ENCODE measurements at places on chromosomes 6 and 20. TPM values are rescaled to one million over a fixed set of nuclear protein-coding genes. Genes with fewer than 3 reads are reported as not detected.

EFCAB8 gene
- 0.11 TPM for total RNA-seq

COL19A1 gene
- total RNA-seq = 0.22 TPM

DNA sequence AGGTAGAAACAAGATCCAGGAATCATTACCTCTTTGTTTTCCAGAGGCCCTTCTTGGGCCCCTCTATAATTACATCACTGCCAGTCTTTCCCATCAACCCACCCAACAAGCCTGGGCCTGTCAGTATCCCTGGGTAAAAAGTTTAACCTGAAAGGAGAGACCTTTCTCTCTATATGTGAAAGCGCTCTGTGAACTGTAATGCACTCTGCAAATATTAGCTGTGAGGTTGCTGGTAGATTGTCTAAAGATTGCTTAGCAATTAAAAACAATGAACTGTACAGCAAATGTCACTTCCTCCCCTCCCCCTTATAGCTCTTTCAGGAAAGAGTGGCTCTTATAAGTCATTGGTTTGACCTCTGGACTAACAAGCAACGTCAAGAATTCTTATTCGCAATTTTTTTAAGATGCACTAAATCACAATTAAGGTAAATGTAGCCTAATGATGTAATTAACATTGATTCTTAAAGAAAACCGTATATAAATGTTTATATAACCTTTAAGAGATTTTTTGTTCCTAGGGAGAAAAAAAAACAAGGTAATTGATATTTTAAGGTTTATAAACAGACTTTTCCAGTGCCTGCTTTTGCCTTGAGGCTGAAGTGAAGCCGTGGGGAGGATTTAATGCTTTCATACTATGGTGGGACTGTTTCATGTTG, 18.4 kb downstream of the ECT2L start:
- no peak for DNase-seq
- H3K4me1 ChIP-seq = peaks cover 5% of the 10 kb centered on the region
- no peaks in the 10 kb centered on the region for H3K36me3 ChIP-seq
- no peak overlapping the region for H3K4me3 ChIP-seq

DNA sequence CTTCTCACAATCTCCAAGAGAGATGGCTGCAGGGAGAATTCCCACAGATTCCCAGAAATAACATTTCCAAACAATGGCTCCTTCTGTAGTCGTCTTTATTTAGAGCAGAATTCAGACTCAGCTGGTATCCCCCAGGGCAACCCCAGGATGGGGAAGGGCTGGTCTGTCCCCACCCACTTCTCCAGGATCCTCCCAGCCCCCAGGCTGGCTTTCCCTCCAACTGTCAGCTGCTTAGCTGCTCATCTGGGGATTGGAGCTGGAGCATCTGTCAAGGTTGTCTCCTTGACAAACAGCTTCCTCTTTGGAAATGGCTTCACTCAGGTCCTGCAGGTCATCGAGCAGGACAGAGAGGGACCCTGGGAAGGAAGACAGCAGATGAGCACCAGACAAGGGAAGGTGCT, 3.5 kb upstream of the PSORS1C2 start:
- no peaks in the 10 kb centered on the region for H3K27me3 ChIP-seq
- no peak for DNase-seq
- no peaks in the 10 kb centered on the region for H3K36me3 ChIP-seq
- H3K27ac ChIP-seq = no peak overlapping the region

GRCh38 chr6:145349950-145350510, 385.3 kb downstream of the EPM2A start:
- no peaks in the 10 kb centered on the region for H3K4me1 ChIP-seq
- no peak for DNase-seq
- no peaks in the 10 kb centered on the region for H3K27me3 ChIP-seq
- H3K4me3 ChIP-seq = no peak overlapping the region

DNA sequence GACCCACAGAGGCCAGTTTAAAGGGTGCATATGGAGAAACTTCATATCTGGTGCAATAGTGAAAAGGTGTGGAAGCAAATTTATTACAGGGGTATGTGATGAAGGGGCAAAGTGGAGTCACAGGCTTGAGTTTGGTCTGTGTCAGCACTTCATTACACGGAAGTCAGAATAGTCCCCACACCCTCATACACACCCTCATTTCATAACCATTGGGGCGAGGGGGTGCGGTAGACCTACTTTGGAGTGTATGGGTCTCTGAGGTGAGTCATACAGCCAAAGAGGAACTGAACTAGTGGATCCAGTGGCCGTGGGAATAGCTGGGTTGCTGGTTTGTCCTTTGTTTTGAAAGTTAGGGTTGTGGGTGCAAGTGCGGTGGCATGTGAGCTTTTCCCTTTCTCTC, 3.3 kb downstream of the TM9SF4 start:
- peak overlapping the region; percentile 91 for H3K27ac ChIP-seq
- H3K4me1 ChIP-seq = no peaks in the 10 kb centered on the region
- no peaks in the 10 kb centered on the region for H3K27me3 ChIP-seq
- H3K36me3 ChIP-seq = no peaks in the 10 kb centered on the region
- peak; percentile 77 for DNase-seq
- H3K4me3 ChIP-seq = no peak overlapping the region

GRCh38 chr6:160071805-160072690, 49.6 kb upstream of the SLC22A1 start:
- no peak overlapping the region for H3K4me3 ChIP-seq
- no peaks in the 10 kb centered on the region for H3K4me1 ChIP-seq
- no peaks in the 10 kb centered on the region for H3K27me3 ChIP-seq
- H3K36me3 ChIP-seq = peaks cover 28% of the 10 kb centered on the region

DNA sequence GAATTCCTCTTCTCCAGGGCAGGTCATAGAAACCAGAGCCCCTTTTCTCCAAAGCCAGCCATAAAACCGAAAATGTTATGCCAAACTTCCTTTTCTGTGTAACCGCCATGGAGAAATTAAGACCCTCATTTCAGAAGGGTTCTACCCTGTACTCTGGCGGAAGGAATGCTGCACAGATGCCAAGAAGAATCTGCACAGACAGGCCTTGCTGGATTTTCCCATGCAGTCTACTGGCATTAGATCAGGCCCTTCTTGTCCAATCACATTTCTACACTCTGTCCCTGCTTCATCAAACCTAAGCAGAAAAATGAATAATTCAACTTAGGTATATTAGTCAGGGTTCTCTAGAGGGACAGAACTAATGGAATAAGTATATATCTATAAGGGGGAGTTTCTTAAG, 43.2 kb upstream of the MC3R start:
- no peaks in the 10 kb centered on the region for H3K4me1 ChIP-seq
- no peaks in the 10 kb centered on the region for H3K27me3 ChIP-seq
- H3K27ac ChIP-seq = no peak overlapping the region
- no peak overlapping the region for H3K4me3 ChIP-seq

DNA sequence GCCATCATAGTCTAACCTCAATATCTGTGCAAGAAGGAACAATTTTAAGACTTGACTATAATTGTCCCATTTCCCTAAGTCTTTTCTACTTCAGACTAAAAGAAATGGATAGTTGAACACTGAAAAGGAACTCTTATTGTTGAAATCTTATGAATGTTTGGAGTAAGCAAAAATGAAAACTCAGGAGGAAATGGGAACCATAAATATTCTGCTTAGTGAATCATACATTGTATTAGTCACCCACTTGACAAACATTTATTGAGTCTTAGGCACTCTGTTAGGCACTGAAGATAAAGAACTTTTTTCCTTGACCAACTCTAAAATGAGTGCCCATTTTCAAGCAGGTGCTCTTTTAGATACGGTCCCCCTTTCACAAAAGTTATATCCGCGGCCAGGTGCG, 8.7 kb downstream of the CCDC170 start:
- H3K4me3 ChIP-seq = no peak overlapping the region
- no peak for DNase-seq
- H3K27me3 ChIP-seq = no peaks in the 10 kb centered on the region
- no peaks in the 10 kb centered on the region for H3K4me1 ChIP-seq
- H3K27ac ChIP-seq = no peak overlapping the region

DNA sequence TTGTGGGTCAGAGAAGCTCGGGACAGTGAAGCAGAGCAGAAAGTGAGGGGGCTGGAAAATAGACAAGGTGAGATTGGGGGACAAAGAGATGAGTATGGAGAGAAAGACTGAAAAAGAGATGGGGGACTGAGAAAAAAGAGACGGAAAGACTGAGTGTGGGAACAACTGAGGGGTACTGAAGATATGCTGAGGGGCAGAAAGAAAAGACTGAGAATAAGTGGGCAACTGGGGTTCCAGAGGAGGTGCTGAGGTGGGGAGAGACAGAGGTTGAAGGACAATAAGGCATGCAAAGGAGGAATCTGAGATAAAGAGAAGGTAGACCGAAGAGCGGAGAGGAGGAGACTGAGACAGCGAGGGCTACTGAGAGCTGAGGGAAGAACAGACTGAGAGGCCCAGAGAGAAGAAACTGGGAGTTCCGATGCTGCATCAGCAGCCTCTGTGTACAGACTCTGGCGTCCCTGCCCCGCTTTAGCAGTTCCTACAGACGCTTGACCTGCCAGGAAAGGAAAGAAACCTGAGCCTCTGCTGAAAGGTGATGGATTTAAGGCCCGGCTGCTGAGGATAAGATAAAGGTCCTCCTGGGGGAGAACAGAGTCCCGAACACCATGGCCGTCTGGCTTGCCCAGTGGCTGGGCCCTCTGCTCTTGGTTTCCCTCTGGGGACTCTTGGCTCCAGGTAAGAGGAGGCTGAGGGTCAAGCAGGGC, at the start of gene PRSS16:
PRSS16 (plus strand) TSS at position 569 of the 704 bp plus-strand sequence; CDS start at position 606, 37 bp downstream.
- no peaks in the 10 kb centered on the region for H3K36me3 ChIP-seq
- H3K4me1 ChIP-seq = no peaks in the 10 kb centered on the region
- no peak for DNase-seq

DNA sequence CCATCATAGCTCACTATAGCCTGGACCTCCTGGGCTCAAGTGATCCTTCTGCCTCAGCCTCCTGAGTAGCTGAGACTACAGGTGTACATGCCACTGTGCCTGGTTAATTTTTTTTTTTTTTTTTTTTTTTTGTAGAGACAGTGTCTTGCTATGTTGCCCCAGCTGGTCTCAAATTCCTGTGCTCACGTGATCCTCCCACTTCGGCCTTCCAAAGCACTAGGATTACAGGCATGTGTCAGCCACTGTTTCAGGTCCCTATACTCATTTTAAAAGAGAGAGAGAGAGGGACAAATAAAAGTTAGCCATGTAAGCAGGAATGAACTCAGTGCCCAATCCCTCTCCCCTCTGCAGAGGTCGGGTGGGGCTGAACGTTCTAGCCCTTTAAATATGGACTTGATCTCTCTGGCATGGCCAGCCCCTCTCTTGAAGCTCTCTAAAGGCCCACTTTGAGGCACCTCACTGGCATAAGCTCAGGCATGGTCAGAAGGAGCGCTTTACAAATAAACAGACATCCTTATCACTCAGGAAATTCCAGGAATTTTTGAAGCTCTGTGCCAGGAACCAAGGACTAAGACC, 9.0 kb upstream of the SERPINB1 start:
- no peaks in the 10 kb centered on the region for H3K36me3 ChIP-seq
- no peaks in the 10 kb centered on the region for H3K4me1 ChIP-seq
- no peak overlapping the region for H3K27ac ChIP-seq

GRCh38 chr6:154241581-154241980, 115.0 kb downstream of the IPCEF1 start:
- no peaks in the 10 kb centered on the region for H3K4me1 ChIP-seq
- H3K4me3 ChIP-seq = no peak overlapping the region
- no peak overlapping the region for H3K27ac ChIP-seq
- H3K36me3 ChIP-seq = no peaks in the 10 kb centered on the region

GRCh38 chr20:33175123-33175522, 7.2 kb downstream of the BPIFA2 start:
- H3K27me3 ChIP-seq = no peaks in the 10 kb centered on the region
- H3K4me3 ChIP-seq = no peak overlapping the region
- no peak for DNase-seq

- H3K4me1 ChIP-seq = no peaks in the 10 kb centered on the region
- H3K27ac ChIP-seq = no peak overlapping the region
- no peak for DNase-seq
- no peaks in the 10 kb centered on the region for H3K27me3 ChIP-seq
- no peak overlapping the region for H3K4me3 ChIP-seq
- no peaks in the 10 kb centered on the region for H3K36me3 ChIP-seq
Observed at GRCh38 chr20:37758332-37758731, 64.5 kb downstream of the CTNNBL1 start.

GRCh38 chr6:127907960-127908640, 7.2 kb upstream of the THEMIS start:
- H3K4me1 ChIP-seq = no peaks in the 10 kb centered on the region
- no peaks in the 10 kb centered on the region for H3K27me3 ChIP-seq
- no peak overlapping the region for H3K4me3 ChIP-seq
- H3K27ac ChIP-seq = no peak overlapping the region

GRCh38 chr6:108222064-108222463, 38.8 kb downstream of the SNX3 start:
- H3K36me3 ChIP-seq = no peaks in the 10 kb centered on the region
- H3K4me1 ChIP-seq = no peaks in the 10 kb centered on the region
- H3K4me3 ChIP-seq = no peak overlapping the region
- H3K27me3 ChIP-seq = no peaks in the 10 kb centered on the region

DNA sequence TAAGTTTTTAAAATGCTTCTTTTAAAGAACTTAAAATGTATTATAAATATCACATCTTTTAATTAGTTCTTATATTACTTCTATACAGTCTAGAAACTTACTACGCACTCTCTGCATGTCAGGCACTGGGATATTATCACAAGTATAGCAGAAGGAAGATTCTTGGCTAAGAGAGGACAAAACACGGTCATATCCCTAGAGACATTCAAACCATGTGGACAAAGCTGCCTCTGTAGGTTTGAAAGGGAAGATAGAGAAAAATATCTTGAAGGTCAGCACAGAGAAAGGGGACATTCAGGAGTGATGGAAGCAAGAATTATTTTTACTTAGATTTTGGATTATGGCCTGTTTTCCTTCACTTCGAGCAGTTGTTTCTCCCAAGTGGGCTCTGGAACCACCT, 64.1 kb downstream of the LRRC1 start:
- DNase-seq = no peak
- H3K4me3 ChIP-seq = no peak overlapping the region
- no peaks in the 10 kb centered on the region for H3K36me3 ChIP-seq
- H3K4me1 ChIP-seq = no peaks in the 10 kb centered on the region
- H3K27ac ChIP-seq = no peak overlapping the region
- no peaks in the 10 kb centered on the region for H3K27me3 ChIP-seq

DEFB132 gene
- not detected for total RNA-seq

LIME1 gene
- 20.0 TPM for total RNA-seq

DNA sequence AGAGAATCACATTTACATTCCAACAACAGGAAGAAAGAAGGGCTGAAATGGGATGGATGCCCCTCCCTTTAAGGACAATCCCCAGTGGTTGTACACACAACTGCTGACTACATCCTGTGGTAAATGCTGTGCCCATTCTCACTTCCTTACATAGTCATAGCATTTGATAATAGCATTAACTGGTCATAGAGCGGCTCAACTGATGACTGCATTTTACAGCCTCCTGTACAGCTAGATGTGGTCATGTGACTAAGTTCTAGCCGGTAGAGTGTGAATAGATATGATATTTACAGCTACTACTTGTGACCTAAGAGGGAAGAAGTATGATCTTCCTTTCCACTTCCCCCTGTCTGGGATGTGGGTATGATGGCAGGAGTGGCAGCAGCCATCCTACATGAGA, 24.7 kb downstream of the KCNK17 start:
- H3K27ac ChIP-seq = no peak overlapping the region
- no peaks in the 10 kb centered on the region for H3K4me1 ChIP-seq
- DNase-seq = no peak
- H3K27me3 ChIP-seq = no peaks in the 10 kb centered on the region
- no peaks in the 10 kb centered on the region for H3K36me3 ChIP-seq
- H3K4me3 ChIP-seq = no peak overlapping the region
